Islet precursor cell (in vitro differentiated cells): ENCODE measurements at places on chromosomes 12 and 14.

GRCh38 chr12:19744705-19745218, 305.5 kb downstream of the AEBP2 start:
- no peak for DNase-seq

DNA sequence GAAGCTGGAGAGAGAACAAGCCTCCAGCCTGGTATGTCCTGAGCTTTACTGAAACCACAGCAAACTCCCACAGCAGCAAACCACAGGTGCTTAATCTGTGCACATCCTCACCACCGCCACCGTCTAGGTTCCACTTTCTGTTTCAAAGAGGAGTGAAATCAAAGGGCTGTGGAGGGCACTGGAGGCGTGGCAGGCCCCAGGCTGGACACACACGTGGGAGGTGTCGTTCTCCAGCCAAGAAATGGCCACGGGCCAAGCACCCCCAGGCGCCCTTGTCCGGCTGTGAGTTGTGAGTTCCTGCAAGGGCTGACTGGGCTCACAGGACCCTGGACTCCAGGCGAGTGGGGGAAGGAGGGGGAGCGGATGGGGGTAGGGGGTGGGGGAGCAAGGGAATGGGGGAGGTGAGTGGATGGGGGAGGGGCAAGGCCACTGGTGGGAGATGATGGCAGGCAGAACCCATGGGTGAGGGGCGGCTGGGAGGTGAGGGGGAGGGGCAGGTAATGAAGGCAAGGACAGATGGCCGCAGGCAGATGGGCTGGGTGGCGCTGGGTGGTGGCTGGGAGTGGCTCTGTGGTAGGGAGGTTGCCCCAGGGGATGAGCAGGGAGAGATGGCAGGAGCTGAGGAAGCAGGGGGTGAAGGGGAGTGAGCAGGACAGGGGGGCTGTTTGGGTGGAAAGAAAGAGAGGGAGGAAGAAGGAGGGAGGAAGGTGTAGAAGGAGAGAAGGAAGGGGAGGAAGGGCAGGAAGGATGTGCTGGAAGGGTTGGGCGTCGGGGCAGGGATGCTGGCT, 86.7 kb downstream of the NCOR2 start:
- no peak for DNase-seq

DNA sequence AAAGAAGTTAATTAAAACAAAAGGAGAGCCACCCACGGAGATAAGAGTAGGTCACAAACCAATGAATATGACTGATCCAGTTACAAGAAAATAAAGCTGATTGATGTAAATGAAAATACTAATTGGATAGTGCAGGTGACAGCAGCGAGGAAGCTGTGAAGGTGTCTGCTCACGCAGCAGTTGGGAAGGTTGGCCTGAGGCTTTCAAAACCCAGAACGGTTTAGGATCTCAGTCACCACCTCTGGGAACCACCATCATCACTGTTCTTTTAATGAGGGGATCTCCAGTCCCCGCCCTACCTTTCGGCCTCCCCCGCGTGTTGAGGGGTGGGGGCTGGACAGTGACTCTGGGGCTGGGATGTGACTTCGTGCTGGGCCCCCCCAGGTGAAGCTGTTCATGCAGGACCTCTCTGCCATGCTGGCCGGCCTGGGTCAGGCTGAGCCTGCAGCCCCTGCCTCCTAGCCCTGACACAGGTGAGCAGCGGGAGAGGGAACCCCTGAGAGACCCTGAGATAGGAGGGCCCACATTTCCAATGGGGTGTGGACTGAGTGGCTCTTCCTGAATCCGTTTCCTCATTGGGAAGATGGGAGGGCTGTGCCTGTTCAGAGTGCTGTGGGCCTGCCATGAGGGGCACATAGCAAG, 7.8 kb downstream of the CFAP73 start:
- DNase-seq: no peak

GRCh38 chr12:119204131-119204530, 25.4 kb downstream of the HSPB8 start:
- peak; percentile 60 for DNase-seq
